Activated CD4-positive, alpha-beta T cell treated with anti-CD3 and anti-CD28 coated beads, Interleukin-2, amount 50 U/mL, for 4 hours (primary cell): ENCODE measurements at places on chromosomes 6 and 20.

GRCh38 chr6:39754514-39755115 lies 29.4 kb upstream of the KIF6 start:
- no peak for DNase-seq

- DNase-seq, result no peak
Observed at GRCh38 chr6:83199173-83199862, 6.2 kb downstream of the RWDD2A start.

DNA sequence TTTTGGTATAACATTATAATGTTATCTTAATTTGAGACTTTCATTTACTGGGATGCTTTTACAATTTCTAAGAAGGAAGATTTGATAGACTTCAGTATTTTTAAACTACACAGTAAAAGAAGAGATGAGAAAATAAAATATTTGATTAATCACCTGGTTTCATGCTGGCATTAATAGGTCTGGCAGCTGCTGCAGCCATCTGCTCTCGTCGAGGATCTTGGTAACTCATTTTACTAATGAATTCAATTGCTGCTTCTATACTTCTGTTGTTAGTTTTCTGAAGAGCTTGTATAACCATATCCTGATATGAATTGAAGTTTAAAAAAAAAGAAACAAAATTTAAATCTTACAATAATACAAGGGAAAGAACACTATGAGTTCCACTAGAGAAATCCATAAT lies 23.0 kb downstream of the LATS1 start:
- no peak for DNase-seq

GRCh38 chr20:16432466-16433292 lies 140.6 kb downstream of the KIF16B start:
- no peak for DNase-seq

- DNase-seq, result no peak
Observed at GRCh38 chr6:94376876-94377275, 957.5 kb upstream of the EPHA7 start.

DNA sequence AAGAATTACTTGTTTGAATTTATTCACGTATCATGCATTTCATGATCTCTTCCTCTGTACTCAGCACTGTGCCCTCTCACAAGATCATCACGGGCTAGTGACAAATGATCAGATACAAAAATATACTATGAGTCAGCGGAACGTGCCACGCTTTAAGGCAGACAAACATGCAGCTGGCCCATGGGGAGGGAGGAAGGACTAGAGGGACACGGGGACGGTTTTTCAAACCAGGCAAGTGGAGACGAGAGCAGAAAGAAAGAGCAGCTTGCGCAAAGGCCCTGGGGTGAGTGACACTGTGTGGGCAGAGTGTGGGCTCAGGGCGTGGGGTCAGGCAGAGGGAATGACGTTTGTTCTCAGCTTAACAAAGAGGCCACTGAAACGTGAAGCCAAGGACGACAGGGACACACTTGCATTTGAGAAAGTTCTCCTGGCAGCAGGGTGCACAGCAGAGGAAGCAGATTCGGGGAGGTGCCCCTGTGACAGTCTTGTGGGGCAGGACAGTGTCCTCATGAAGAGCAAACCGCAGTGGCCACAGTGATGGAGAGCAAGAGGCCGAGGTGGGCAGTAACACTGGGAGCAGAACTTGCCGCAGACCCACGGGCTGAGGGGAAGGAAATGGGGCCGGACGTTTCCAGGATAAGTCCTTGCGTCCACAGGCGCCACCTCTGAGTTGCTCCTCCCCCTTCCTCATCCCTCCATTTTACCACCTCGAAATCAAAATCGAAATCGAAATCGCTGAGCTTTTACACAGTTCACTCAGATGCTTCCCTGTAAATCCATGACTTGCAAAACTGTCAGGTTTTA lies 6.9 kb upstream of the RPS6KA2 start:
- no peak for DNase-seq

DNA sequence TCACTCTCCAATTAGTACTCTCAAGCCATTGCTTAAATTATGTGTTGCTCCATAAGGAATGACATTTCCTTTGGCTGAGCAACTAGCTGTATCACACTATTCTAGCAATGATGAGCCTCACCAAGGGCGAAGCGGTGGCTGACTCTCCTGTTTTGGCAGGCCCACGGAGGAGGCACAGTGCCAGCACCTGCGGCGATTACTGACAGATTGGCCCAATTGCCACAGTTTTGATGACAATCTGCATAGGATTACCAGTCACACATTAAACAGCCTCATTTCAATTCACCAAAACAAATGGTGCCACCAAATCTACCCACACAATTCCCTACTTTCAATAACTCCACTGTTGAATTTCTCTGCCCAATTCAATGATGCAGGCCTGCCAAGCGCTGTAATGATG lies 286.9 kb downstream of the PTPRK start:
- no peak for DNase-seq

- DNase-seq, result no peak
Observed at GRCh38 chr20:20364593-20365479, 3.1 kb upstream of the INSM1 start.

GRCh38 chr6:24744911-24745310 lies 26.0 kb upstream of the C6orf62 start:
- DNase-seq, result no peak

DNA sequence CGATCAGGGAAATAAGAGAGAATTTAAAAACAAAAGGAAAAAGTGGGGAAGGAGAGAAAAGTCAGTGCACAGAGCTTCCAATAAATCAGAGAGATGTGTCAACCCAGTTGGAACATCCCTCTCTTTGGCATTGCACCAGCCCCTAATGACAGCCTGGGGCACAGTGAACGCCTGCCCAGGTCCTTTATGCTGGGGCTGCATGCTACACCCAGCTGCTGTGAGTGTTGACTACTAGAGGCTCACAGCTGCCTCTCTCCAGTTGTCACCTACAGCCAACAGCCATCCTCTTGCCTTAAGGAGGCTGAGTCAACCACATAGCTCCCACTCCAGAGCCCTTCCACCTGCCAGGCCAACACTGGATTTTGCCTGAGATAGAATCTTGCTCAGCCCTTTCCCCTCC lies 19.0 kb downstream of the OR2H2 start:
- DNase-seq, result no peak

DNA sequence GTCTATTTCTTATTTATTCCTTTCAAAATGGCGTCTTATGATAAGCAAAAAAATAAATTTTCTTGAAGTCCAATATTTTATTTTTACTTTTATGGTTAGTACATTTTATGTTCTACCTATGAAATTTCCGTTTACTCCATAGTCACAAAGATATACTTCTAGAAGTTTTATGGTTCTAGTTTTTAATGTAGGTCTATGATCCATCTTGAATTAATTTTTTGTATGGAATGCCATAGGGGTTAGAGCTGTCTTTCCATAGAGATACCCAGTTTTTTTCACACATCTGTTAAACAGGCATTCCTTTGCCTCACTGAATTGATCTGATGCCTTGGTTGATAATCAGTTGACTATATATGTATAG lies 24.9 kb upstream of the ASIP start:
- no peak for DNase-seq

GRCh38 chr6:132929141-132929540 lies 114.8 kb downstream of the RPS12 start:
- DNase-seq, result no peak

DNA sequence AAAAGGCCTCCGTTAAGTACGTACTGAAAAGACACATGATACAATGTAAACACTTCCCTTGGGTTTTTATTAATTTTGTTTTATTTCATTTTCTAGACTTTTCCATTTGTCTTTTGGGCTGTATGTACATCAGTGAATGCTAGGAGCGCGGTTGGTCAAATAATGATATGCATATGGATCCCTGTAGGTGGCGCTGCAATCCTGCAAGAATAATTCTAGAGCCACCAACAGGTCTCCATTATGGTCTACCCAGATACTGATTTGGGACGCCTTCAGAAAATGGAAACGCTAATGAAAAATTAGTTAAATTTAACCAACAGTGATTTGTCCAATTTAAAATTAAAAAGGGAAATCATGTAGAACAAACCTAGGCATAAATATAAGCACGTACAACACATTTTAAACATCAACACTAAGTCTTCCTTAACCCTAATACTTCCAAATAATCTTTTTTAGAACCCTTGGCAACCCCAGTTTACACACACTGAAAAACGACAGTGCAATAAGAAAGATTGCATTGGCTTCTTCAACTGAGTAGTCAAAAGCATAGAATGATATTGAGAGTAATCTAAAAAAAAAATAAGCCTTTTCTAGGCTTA lies 433.5 kb downstream of the RFPL4B start:
- DNase-seq, result no peak

DNA sequence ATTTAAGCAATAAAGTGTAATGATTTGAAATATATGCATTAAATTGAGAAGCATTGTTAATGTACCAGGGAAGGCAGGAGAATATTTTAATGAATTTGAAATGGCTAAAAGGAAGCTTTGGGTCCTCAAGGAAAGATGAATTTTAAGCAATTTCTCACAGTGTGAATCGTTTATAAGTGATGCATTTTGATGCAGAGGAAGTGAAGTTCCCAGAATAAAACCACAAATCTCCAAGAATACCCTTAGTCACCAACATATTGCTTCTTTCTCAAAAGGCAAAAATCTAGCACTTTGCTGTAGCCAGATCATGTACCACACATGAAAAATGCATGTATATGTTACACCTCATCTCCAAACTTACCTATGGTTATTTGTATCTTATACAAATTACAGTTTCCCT lies 11.7 kb downstream of the TPD52L1 start:
- no peak for DNase-seq

DNA sequence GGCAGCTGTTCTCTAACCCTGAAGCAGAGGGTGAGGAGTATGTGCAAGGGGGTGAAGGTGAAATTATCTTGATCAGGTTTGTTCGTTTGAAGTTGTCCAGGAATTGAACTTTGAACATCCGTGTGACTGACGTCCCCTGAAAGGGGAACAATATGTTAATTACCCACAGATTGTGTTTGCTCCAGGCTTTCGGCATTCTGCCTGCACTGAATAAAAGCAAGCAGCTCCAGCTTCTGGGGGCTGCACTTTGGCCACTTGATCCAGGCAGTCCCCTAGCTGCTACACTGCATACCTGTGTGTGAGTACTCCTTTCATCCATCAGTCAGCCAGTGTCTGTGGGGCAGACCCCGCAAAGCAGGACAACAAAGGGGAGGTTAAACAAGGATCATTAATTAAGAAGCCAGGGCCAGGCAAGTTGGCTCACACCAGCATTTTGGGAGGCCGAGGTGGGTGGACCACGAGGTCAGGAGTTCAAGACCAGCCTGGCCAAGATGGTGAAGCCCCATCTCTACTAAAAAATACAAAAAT lies 104.8 kb upstream of the BTN3A2 start:
- no peak for DNase-seq

GRCh38 chr6:89035252-89036101 lies 45.1 kb upstream of the PNRC1 start:
- no peak for DNase-seq

DNA sequence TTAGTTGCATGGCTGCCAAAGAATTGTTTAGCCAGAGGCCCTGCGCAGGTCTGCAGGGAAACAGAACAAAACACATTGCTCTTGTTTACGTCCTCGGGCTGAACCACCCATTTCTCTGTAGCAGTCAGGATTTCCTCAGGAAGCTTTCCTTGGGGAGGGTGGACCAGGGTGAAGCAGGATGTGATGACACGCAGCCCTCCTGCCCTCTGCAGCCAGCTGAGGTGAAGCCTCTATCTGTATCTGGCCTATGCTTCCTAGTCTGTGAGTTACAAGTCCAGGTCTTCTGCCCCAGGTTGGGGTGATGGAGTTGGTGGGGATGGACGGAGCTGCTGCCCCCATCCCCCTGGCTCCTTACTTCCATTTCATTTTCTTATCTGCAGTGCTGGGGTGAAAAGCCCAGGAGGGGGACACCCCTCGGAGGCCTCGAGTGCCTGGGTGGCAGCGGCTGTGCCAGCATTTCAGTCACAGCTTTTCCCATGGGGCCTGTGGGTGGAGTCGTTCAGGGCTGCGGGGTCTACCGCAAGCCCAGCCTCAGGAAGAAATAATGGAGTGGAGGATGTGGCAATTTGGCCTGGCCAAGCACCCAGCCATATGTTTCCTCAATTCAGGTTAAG lies 24.9 kb downstream of the SASH1 start:
- no peak for DNase-seq

DNA sequence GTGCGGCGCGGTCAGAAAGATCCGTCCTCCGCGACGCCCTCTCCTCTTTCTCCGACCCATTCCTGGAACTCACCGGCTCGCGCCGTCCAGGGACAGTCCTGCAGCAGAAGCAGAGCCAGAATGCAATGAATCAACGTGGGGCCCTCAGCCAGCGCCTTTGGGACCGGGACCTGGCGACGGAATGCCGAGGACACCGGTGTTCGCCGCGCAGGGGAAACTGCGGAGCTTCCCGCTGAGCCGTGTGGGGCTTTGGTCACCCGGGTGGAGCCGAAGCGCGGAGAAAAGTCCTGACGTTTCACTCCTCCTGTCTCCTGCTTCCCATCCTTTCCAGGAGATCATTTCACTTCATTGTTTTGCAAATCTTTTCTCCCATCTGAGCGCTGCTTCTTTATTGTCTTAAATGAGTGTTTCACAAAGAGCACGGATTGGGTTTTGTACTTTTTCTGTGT lies 26.5 kb downstream of the ULBP1 start:
- DNase-seq, result no peak

- DNase-seq, result no peak
Observed at GRCh38 chr6:38610050-38610625, 29.6 kb downstream of the BTBD9 start.

GRCh38 chr6:16473184-16473907 lies 235.0 kb downstream of the GMPR start:
- DNase-seq, result no peak

- DNase-seq, result no peak
Observed at GRCh38 chr6:33609528-33609927, 11.6 kb upstream of the ITPR3 start.

GRCh38 chr20:48733296-48733790 lies 94.5 kb downstream of the PREX1 start:
- DNase-seq, result no peak

DNA sequence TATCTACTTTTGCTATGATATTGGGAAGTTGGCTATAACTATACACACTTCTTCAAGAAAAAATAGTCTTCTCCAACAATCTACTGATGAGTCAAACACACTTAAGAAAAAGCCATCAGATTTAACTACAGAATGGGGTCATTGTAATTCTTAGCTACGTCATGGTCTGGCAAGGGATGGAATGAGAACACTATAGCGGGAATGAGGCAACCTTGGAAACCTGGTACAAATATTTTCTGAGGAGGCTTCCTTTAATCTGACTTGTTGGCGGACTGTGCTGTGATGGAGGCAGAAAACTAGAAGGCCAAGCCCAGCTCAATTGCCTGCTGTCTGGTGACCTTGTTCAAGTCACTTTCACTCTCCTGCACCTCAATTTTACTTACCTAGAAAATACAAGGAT lies 586.8 kb upstream of the JAG1 start:
- no peak for DNase-seq
